ENCODE measurements at places on chromosomes 12 and 14.

DNA sequence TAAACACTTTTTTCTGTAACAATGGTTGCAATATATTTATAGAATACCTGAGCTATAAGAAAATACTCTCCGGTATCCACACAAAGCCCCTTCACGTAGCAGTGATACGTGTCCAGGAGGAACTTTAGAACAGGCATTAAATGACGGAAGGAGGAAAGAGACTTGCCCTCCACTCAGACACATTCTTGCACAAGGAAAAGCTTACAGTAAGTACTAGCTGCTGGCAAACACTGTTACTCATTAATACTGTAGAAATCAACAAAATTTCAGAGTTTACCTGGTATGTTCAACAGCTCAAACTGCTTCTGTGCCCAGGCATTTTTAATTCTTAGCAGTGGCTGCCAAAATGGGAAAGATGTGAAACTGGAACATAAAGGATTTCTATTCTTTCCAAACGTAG, 41.7 kb downstream of the PRKD1 start:
- DNase-seq = no peak

- DNase-seq = no peak
Observed at GRCh38 chr14:91568626-91569025, 58.5 kb upstream of the PPP4R3A start.

- DNase-seq = no peak
Observed at GRCh38 chr14:41289025-41289424, 317.7 kb upstream of the LRFN5 start.

GRCh38 chr14:34946699-34947098, 36.1 kb upstream of the SRP54 start:
- no peak for DNase-seq

GRCh38 chr12:128178565-128178964, 88.4 kb upstream of the TMEM132C start:
- no peak for DNase-seq
